ENCODE measurements at places on chromosomes 1 and 21.

- no peak for DNase-seq
These were observed 1.7 kb downstream of the CAMK1G start for GRCh38 chr1:209585197-209585596.

DNA sequence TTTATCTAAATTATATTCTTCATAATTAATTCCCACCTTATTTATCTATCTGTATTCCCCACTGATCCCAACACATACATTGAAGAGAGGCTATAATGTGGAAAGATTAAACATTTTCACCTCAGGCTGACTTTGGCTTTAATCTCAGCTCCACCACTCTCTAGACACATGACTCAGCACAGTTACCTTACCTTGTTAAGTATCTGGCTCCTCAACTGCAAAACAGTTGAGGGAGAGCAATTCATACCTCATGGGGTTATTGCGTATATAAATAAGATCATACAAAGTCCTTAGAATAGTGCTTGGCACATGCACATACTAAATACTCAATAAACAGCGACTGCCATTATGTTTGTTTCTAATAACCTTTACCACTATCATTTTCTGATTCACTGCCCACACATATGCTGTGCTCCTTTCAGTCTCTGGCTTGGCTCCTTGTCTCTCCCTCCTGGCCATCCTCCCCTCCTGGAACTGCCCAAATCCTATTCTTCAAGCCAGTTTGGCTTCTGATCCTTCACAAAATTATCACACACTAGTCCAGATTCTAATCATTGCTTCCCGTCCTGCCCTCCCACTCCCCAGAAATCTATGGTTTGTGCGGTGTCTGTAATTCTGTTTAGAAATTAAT lies 50.1 kb downstream of the BCL9 start:
- DNase-seq, result no peak

- no peak for DNase-seq
These were observed 1.4 kb downstream of the NHLH1 start for GRCh38 chr1:160367934-160368923.

- no peak for DNase-seq
These were observed 59.8 kb upstream of the CSF1 start for GRCh38 chr1:109850827-109851226.

- no peak for DNase-seq
These were observed 83.2 kb upstream of the PPM1J start for GRCh38 chr1:112798292-112798691.

GRCh38 chr1:160739098-160739511 lies at the start of gene SLAMF7:
Gene SLAMF7 (plus strand): TSS chr1:160739247. CDS start chr1:160739302, 55 bp downstream.
- peak; percentile 83 for DNase-seq

DNA sequence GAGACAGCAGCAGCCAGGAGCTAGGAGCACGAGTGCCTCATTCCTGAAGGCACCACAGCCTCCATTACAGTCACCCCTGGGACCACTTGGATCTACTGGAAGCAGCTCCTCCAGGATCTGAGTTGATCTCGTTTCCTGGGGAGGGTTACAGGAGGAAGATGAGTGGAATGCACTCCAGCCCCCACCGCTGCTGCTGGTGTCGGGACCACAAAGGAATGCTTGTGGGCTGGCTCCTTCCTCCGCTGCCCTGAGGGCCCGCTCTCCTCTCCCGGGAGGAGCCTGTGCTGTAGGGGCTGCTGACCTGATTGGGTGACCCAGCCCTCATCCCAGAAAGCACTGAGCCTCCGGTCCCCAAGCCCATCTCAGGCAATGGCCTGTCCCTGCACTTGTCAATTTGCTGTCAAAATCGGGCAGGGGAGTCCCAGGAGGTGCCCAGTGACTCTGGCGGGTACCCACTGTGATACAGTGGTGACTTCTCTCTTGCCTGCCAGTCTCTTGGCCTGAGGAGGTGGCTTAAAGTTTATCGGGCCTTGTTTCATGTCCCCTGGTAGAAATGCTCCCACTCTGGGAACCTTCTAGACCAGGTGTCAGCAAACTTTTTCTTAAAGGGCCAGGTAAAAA lies 23.1 kb downstream of the IL10RB start:
- DNase-seq, result no peak

GRCh38 chr21:31609081-31609480 lies 50.4 kb upstream of the SOD1 start:
- no peak for DNase-seq

DNA sequence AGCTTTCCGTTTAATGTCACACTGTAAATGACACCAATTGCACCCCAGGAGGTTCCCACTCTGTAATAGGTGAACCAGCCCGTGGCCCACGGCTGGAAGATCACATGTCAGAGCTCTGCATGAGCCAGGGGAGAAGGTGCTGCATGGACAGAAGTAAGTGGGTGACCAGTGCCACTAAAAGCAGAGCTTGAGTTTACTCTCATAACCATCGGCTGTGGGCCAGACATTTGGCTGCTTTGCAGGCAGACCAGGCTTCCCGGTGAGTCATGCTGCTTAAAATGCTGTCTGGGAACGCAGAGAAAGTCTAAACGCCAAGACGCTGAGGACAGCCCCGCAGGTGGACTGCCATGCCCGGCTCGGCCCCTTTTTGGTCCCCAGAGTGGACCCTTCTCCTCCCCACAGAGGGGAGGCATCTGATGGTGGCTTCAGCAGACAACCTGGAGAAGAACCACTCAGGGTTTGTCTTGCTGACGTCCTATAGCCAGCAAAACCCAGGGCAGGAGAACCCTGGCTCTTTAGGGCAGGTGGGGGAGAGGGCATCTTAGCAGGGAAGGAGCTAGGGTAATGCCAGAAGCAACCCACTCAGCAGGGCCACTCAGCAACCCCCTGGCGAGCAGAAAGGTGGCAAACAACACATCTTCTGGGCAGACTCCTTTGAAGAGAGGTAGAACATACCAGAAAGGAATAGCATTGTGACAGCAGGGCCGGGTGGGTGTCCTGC lies 7.3 kb downstream of the KIAA2013 start:
- no peak for DNase-seq

- DNase-seq, result peak; percentile 94
These were observed 58.5 kb downstream of the TENT5C start for GRCh38 chr1:117664314-117664713.

DNA sequence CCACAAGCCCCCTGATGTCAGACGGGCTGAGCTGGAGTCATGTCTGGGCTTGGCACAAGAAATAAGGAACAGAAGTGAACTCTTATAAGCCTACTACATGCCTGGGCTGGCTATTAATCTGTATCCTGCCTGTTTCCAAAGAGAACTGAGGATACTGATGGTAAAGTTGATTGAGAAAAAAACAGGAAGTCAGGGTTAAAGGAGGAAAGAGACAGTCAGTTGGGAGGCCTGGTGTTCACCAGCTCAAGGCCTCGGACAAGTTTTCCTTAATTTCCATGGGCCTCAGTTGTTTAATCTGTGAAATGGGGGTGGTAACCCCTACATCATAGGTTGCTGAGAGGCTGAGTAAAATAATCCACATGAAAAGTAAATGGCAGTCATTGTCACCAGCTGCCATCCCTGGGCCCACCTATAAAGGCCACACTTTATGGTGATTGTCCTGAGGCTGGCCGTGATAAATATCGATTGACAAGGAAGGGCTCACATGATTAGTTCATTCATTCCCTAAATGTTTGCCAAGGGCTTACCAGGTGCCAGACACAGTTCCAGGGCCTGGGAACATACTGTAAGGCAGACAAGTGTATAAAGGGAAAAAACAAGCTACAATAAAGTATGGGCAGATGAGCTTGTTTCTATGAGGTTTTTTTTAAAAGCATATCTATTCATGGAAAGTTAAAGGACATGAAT lies 2.8 kb downstream of the ALDH4A1 start:
- no peak for DNase-seq

GRCh38 chr1:165328136-165328535 lies 28.4 kb downstream of the LMX1A start:
- no peak for DNase-seq

GRCh38 chr1:220189750-220190347 lies 82.4 kb downstream of the RAB3GAP2 start:
- DNase-seq, result peak; percentile 19

GRCh38 chr21:45366476-45366875 lies 38.5 kb upstream of the COL18A1 start:
- no peak for DNase-seq

- peak; percentile 29 for DNase-seq
These were observed 230.2 kb downstream of the PRDM2 start for GRCh38 chr1:13930151-13930550.

GRCh38 chr1:96487971-96488370 lies 233.6 kb upstream of the PTBP2 start:
- DNase-seq, result no peak

- no peak for DNase-seq
These were observed 16.8 kb downstream of the ASPM start for GRCh38 chr1:197129698-197130097.

DNA sequence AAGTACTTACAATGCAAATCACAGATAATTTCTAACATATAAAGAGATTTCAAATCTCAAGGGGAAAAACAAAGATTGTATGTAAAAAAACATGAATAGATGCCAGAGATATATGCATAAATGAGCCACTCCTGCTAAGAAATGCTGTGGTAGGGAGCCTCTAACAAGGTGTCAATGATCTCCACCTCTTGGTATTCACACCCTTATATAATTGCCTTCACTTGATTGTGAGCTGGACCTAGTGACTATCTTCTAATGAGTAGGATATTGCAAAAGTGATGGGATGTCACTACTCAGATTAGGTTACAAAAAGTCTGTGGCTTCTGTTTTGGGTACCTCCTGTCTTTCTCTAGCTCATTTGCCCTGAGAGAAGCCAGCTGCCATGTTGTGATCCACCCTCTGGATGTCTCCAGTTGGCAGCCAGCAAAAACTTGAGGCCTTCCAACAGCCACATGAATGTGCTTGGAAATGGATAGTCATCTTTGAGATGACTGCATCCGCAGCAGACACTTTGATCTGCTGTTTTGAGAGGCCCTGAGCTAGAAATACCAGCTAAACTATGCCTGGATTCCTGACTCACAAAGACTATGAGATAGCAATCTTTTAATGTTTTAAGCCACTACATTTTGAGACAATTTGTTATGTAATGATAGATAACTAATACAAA lies 196.1 kb upstream of the FGGY start:
- DNase-seq, result no peak

DNA sequence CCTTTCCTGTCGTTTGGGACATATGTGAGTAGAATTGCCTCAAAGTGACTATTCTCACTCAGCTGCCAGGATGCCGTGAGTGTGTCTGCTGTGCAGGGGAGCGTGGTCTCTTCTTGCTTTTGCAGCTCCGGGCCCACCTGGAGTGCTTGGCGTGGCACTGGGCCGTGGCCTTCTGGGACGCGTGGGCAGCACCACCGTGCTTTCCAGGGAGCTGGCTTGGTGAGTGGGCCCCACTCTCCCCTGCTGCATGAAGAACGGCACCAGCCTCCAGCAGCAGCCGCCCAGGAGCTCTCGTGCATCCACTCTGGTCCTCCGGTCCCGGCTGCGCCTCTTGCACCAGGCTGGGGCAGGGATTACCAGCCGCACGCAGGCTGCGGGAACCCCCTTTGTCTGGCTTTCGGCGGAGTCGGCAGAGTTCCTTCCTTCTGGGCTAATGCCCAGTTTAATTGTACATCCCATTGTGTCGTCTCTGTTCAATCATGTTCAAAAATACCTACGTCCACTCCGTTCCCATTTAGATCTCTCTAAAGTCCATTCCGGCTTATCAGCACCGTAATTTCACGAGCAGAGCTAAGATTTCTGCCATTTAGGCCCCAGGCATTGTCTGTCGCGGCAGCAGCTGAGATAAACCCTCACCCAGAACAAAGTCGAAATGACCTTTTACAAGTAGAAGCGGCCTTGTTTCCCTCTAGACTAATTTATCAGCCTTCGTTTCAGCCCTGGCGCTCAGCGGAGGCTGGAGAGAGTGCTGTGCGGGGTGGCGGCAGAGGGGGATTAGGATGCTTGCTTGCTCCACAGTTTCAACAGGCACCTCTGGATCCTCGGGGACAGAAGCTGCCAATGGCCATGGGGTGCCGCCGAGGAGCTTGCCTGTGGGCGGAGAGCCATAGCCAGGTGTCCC lies 129.6 kb downstream of the PRDM16 start:
- DNase-seq, result no peak

- DNase-seq, result peak; percentile 86
These were observed 86.1 kb downstream of the FASLG start for GRCh38 chr1:172745014-172745413.

GRCh38 chr21:41846033-41846317 lies 33.2 kb downstream of the PRDM15 start:
- no peak for DNase-seq

GRCh38 chr1:109890115-109890953 lies 20.3 kb upstream of the CSF1 start:
- peak; percentile 38 for DNase-seq

DNA sequence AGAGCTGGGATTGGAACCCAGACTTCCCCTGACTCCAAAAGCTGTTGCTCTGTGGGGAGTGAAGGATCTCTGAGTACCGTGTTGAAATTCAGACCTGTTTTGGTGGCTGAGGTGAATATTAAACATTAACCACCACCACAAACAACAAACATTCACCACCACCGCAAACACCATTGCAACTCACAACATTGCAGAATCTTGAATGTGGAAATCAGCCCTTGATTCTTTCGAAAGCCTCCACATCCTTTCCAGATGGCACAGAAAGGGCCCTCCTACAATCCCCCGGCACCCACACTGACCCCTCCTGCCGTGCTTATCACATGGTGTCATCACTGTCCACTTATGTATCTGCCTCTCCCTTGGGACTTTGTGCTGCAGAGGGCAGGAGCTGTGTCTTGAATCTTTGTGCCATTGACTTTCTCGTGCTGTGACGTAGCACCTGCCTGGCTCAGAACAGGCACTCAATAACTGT lies 1.4 kb downstream of the CDA start:
- no peak for DNase-seq

DNA sequence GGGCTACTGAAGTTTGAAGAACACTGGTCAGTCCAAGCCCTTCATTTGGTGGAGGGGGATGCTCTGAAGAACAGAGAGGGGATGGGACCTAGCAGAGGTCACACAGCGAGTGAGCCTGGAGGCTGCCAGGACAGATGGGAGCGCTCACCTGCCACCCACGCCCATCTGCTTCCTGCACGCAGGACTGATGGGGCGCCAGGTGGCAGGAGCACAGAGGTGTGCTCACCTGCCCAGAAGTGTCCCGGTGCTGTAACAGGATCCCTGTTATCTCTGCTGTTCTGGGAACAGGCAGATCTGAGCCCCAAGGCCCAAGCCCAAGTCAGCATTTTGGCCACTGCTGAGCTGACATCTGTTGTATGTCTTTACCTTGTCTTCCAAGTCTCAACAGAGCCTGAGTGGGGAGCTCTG lies 40.5 kb downstream of the EPHB2 start:
- no peak for DNase-seq

DNA sequence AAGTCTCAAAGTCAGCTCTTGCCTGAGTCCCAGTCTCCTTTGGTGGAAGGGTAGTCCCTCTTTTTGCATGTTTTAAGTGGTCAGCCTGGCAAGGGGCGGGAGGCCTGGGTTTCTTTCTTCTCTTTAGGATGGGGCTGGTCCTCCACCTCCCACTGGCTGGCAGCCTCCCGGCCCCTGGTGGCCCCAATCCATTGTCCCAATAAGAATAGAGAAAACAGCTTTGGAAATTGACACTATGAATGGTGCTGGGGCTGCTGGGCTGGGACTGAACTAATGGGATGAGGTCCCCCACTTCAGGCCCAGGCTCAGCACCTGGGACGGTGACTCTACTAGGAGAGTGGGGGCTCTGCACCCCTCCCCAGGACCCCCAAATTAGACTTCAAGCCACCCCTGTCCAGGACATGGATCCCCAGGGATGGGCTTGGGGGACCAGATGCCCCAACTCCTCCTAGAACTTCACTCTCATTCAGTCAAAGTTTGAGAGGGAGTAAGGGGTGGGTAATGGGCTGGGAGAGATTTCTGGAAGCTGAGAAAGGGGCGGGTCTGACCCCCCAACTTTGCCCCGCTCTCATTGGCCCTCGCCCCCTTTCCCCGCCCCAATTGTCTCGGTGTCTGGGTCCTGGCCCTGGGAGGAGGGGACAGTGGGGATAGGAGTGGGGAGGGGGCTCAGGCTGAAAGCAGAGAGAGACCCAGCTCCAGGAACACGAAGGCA lies 18.2 kb downstream of the SLC27A3 start:
- DNase-seq, result no peak

Data from activated CD4-positive, alpha-beta T cell treated with anti-CD3 and anti-CD28 coated beads, Interleukin-10, Interleukin-2, amounts not matched to agents 100 ng/mL and 50 ng/mL, durations not matched to agents 16 hours and 8 hours (primary cell).